ENCODE measurements at places on chromosomes 7 and 10. TPM values are rescaled to one million over a fixed set of nuclear protein-coding genes. Genes with fewer than 3 reads are reported as not detected.

The EDRF1 gene
- 17.6 TPM for total RNA-seq

DNA sequence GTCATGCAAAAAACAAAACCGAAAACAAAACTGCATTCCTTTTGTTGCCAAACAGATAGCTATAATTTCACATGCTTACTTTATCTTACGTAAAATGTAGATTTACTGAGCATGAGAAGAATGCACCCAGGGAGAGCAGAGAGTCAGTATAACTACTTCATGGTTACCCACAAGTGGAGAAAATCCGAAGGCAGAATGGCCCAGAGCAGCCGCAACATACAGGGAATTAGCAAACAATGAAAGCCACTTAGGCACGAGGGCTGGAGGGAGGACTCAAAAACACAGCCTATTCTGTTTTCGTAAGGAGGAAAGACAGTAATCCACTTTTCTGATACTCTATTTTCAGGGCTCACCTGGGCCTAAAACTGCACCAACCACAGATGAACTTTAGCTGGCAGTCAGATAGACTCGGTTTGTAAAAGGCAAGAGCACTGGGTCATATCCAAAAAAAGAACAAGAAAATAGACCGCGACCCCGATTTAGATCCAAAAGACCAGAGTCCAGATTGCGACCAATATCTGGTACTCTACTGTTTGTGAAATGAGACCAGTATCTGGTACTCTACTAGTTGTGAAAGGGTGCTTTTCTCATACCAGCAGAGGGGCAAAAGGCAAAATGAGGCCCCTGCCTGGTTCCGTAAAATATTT, 1.3 kb downstream of the ITPRIP start:
- DNase-seq: peak; percentile 19

The TLX1 gene
- not detected for total RNA-seq

DNA sequence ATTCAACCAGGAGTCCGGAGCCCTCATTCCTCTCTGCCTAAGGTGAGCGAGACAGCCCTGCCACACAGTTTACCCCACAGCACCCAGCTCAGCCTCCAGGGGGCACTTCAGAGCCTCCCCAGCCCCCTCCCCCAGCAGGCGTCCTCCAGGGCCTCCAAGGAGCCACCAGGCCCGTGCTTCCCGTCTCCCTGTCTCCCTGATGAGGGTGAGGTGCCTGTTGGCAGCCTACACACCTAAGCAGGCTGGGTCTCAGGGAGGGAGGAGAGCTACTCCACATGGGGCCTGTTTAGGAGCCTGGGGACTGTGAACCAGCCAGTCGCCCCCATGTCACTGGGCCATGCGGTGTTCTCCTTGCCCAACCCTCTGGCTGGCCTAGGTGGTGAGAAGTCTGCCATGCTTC, 28.9 kb upstream of the TRIM8 start:
- DNase-seq: no peak

DNA sequence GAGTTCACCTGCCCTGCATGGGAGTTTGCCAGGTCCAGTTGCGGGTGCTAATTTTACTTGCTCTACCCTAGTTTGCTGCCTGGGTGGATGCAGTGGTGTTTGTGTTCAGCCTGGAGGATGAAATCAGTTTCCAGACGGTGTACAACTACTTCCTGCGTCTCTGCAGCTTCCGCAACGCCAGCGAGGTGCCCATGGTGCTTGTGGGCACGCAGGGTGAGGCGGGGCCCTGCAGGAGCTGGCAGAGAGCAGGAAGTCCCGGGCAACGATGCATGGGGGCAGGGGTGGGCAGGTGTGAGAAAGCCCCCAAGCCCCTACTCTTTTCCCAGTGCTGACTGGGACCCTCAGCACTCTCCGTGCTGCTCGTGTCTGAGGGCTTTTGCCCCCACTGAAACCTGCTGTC, 31.3 kb downstream of the AGAP3 start:
- no peak for DNase-seq

DNA sequence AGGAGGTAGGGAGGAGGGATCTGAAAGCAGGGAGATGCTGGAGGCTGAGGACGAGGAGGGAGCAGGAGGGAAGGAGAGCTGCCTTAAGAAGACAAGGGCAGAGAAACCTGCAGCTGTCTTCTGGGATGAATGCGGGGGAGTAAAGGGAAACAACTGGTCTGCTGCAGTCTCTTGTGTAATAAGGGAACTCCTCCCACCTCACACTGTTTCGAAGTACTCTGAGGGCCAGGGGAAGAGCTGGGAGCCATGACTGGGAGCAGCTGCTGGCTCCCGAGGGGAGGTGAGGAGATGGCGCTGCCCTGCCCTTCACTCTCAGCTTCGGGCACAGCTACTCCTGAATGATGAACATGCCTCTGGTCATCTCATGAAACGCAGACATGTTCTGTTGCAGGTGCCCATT, 65.1 kb downstream of the CLEC2L start:
- DNase-seq: no peak

The PNLIPRP3 gene
- not detected for total RNA-seq

DNA sequence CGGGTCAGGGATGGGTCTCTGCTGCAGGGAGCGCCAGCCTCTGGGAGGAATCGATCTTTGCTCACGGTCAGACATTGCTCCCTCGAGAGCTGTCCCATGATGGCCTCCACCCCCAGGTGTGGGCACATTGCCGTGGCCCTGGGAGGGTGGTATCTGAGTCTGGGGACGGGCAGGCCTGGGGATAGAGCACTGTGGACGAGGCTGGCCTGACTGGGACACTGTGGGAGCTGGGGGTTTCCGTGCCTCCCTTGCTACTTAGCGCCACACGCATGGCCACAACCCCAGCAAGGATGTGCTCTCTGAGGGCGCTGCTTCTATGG, 55.7 kb downstream of the JAKMIP3 start:
- no peak for DNase-seq

All from upper lobe of left lung (tissue), 6 donors.